Testis (tissue), 5 donors: ENCODE measurements at places on chromosomes 3 and 15.

- DNase-seq: peak; percentile 60
These were observed 619 bp downstream of the ATXN7 start for GRCh38 chr3:63864008-63864964.

DNA sequence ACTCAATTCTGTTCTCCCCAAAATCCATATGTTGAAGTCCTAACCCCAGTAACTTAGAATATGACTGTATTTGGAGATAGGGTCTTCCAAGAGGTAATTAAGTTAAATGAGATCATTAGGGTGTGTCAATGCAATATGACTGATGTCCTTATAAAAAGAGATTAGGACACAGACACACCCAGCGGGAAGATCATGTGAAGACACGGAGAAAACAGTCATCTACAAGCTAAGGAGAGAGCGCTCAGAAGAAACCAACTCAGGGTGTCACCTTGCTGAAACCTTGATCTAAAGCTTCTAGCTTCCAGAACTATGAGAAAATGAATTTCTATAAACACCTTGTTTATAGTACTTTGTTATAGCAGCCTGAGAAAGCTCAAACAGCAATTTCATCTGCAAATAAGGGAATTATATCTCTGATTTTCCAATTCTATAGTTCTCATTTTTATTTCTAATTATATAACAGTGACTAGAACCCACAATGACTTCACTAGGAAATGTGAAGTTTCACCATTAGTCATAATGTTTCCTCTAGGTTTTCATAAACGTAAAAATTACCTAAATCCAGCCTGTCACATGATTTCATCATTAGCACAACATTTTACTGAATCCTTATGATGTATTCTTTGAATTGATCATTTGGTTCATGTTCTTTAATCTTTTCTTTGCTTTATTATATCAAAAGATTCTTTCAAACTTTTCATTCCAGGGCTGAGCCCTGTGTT, 459.1 kb upstream of the MDFIC2 start:
- no peak for DNase-seq

GRCh38 chr3:189841473-189842205, 210.4 kb downstream of the TP63 start:
- no peak for DNase-seq

GRCh38 chr15:81088470-81089013, 45.5 kb upstream of the CFAP161 start:
- DNase-seq: no peak

- no peak for DNase-seq
These were observed 106.1 kb upstream of the FRMD4B start for GRCh38 chr3:69491975-69492374.
